Cardiac muscle cell (in vitro differentiated cells and primary cell): ENCODE measurements at places on chromosomes 13 and 19. TPM values are rescaled to one million over a fixed set of nuclear protein-coding genes. Genes with fewer than 3 reads are reported as not detected.
A peak's percentile ranks its signal among the peaks of the same experiment; 100 is the strongest.

Gene TINCR
- total RNA-seq: 1.3 and 2.4 TPM in 2 replicates

Gene LRRC4B
- total RNA-seq: 38.7 and 56.4 TPM in 2 replicates

Gene PCP2
- total RNA-seq: 0.51 and 2.7 TPM in 2 replicates

Gene FARSA
- total RNA-seq: 81.9 and 87.9 TPM in 2 replicates

Gene CNMD
- total RNA-seq: 0.15 TPM in 1 of 2 replicates, not detected in the other

Gene MAB21L1
- total RNA-seq: 0.03 TPM in 1 of 2 replicates, not detected in the other

Gene ZNF90
- total RNA-seq: 6.8 and 11.1 TPM in 2 replicates

Gene IRF2BP1
- total RNA-seq: 59.6 and 71.8 TPM in 2 replicates

Gene TNNT1
- 16.1 and 25.0 TPM in 2 replicates for total RNA-seq

Gene CALR3
- total RNA-seq: not detected in 2 replicates

Gene GPR12
- total RNA-seq: not detected in 2 replicates

Gene CASP14
- not detected in 2 replicates for total RNA-seq

GRCh38 chr19:30479231-30479630 lies 107.0 kb downstream of the ZNF536 start:
- DNase-seq: no peak

GRCh38 chr13:30739761-30740642 lies 4.7 kb downstream of the ALOX5AP start:
- DNase-seq: no peak

- no peak for DNase-seq
These were observed 304.9 kb downstream of the PCDH20 start for GRCh38 chr13:61110732-61111131.

DNA sequence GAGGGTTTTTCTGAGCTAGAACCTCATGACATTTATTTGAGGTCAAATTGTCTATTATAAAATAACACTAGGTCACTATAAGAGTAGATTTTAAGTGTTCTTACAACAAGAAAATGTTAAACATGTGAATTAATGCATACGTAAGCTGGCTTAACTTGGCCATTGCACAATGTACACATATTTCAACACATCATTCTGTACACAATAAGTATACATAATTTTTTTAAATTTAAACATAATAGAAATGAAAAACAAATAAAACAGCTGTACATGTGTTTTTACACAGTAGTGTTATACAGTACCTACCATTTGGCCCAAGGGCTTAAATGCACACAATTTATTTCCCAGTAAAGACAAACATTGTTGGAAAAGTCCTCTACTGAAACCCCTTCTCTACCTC lies 269.9 kb downstream of the DACH1 start:
- no peak for DNase-seq

DNA sequence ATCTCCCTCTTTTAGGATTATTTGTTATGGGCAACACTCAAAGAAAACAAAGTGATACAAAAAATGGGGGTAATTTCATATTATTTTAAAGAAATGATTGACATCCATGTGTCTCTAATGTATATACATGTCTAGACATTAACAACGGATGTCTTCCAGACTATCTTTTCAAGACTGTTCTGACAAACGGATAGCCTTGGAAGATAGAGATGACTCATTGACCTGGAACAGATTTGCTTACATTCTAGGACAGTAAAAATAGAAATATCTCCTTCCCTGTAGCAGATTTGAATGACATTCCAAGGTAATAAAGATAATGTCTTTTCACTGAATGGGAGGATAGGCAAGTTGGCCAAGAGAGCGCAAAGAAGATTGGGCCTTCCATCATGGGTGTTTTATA lies 26.2 kb upstream of the SLITRK6 start:
- DNase-seq: no peak

- peak; percentile 22 for DNase-seq
These were observed 521.5 kb upstream of the SPRY2 start for GRCh38 chr13:80862456-80862855.

DNA sequence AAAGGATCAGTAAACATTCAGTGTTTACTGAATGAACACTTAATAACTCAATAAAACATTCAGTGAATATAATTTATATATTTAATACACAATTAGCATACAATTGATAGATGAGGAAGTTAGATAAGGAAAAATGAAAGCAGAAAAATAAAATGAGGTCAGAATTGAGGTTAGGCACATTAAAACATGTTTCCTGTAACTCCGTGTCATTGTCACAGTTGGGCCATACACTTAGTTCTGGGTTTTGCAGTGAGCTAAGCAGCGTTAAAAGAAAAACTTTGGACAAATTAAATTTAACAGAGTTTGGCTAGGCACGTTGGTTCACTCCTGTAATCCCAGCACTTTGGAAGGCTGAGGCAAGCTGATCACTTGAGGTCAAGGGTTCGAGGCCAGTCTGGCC lies 71.4 kb downstream of the MIPEP start:
- DNase-seq: no peak

DNA sequence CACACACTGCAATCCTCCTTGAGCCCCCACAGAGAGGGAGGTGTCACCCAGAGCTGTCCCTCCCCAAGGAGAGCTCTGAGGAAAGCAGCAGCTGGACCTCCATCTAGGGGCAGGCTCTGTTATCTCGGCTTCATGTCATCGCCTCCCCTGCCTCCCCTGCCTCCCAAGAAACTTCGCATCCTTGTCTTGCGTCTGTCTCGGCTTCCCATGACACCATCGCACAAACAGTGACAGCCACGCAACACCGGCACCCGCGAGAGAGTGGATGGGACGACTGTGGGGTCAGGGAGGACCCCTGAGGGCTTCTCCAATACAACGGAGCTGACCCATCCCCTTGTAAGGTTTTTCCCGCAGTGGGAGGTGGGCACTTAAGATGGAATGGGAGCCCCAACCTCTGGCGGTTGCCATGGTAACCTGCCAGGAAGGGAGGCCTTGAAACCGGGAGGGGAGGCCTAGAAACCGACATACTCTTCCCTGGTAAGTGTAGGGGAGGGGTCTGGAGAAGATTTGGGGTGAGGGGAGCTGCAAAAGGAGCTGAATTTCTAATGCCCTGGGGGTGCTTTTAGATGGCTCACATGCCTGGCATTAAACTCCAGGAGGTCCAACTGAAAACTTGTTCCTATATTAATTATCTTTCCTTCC lies 16.3 kb downstream of the TLE2 start:
- no peak for DNase-seq

GRCh38 chr19:4712771-4713170 lies 10.9 kb downstream of the DPP9 start:
- no peak for DNase-seq

- DNase-seq: no peak
These were observed 176.9 kb downstream of the SHISA2 start for GRCh38 chr13:25874907-25875306.

- DNase-seq: peak; percentile 44
These were observed 10.8 kb upstream of the CCNA1 start for GRCh38 chr13:36421447-36421846.

DNA sequence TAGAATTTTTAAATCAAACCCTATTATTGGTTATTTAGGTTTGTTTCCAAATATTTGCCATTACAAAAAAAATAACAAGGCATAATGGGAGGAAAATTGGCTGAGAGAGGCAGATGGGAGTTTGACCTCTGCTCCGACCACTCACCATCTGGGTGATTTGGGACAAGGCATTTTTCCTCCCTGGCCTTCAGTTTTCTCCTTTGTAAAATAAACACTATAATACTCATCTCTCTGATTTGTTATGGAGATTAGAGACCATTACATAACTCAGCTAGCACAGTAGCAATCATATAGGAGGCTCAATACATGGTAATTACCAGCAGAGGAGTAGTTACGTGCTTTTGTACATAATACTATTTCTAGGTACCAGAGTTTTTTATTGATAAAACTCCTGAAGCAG lies 70.2 kb upstream of the STK24 start:
- no peak for DNase-seq

DNA sequence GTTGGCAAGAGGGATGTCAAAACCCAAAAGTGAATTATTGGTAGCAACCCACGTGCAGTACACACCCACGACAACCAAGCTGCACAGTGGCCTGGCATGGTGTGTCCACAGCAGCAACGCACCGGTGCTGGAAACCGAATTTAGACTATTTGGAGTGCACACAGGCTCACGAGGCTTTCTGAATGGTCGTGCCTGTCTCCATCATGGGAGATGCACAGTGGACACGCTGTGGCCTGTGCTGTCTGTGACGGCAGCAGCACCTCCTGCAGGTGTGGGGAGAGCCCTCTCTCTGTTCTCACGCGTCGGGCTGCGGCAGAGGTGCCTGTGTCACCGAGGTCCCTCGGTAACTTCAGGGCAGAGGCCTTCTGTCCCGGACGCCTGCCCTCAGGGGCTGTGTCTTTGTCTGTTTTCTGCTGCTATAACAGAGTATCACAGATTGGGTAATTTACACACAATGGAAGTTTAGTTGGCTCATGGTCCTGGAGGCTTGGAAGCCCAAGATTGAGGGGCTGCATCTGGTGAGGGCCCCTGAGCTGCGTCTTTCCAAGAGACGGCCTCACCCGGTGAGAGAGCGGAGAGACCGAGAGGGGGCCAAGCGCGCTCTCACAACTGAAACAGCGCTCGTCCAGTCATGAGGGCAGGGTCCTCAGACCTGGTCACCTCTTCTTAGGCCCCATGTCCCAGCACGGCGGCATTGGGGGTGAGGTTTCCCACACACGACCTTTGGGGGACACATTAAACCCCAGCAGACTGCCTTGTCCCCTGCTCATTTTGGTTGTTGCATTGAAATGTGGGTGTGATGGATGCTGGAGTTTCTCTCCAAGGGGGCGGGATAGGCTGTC lies 9.1 kb upstream of the MCF2L start:
- DNase-seq: no peak

DNA sequence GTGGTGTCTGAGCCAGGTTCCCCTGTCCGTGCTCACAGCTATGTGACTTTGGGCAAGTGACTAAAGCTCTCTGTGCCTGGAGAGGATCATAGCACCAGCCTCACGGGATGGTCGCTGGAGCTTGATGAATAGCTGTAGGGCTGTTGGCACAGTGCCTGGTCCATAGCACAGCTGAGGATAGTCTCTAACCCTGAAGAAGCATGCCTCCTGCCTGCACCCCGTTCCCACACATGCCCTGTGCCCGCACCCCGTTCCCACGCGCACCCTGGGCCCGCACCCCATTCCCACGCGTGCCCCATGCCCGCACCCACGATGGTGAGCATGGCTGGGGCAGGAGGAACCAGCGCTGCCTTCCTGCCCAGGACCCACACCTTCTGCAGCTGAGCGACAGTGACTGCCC lies 63.7 kb upstream of the F7 start:
- DNase-seq: no peak

GRCh38 chr13:25085125-25085742 lies 10.7 kb upstream of the PABPC3 start:
- DNase-seq: peak; percentile 71
